ENCODE measurements at places on chromosomes 16 and 17.

- no peak for DNase-seq
These were observed 23.1 kb downstream of the CDC42EP4 start for GRCh38 chr17:73288534-73289302.

DNA sequence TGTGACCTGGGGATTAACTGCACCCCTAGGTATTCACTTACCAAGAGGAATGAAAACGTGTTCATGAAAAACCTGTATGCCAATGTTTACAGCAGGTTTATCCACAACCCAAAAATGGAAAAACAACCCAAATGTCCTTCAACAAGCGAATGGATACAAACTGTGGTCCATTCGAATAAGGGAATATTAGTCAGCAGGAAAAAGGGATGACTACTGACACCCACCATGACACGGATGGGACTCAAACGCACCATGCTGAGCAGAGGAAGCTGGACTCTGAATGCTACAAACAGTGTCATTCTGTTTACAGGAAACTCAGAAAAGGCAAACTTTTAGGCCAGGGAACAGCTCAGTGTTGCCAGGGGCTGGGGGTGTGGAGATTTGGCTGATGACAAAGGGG, 4.9 kb downstream of the SLC38A10 start:
- no peak for DNase-seq

GRCh38 chr16:79932572-79932971, 332.0 kb upstream of the MAF start:
- no peak for DNase-seq

GRCh38 chr16:55323637-55324271, at the start of gene IRX6:
Gene IRX6 (plus strand): TSS chr16:55324203. CDS start chr16:55325092, 889 bp downstream.
- DNase-seq = no peak

DNA sequence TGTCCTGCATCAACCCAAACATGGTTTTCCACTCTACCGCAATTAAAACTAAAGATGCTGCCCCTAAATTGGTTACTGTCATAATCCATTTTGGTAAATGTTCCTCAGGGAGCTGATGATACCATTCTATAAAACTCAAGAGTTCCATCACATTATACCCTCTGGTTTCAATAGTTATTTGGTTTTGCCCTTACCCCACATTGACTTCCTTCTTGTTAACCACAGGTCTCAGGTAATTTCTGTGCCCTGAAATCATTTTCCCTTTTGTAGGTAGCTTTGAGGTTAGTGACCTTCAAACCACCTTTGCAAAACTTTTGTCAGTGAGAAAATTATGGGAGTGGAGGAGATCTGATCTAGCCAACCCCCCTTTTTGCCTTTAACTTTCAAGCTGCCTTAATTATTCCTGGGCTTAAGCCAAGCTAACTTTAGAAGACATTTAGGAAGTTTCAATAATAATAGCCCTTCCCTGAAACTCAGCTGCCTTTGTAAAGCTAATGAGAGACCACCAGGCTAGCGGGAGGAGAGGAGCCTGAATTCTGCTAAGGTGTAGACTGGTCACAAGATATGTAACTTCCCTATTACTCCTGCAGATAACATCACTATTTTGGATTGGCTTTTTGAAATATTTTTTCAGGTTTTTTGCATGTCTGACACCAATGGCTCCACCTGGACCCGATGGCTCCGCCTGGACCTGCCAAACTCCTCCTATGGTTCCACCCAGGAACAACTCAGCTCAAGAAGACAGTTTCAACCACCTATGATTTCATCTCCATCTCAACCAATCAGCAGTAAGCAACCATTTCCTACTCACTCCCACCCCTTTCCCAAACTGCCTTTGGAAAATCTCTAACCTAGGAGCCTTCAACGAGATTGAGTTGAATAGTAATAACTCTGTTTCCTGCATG, 224.9 kb downstream of the HS3ST3B1 start:
- DNase-seq = no peak

DNA sequence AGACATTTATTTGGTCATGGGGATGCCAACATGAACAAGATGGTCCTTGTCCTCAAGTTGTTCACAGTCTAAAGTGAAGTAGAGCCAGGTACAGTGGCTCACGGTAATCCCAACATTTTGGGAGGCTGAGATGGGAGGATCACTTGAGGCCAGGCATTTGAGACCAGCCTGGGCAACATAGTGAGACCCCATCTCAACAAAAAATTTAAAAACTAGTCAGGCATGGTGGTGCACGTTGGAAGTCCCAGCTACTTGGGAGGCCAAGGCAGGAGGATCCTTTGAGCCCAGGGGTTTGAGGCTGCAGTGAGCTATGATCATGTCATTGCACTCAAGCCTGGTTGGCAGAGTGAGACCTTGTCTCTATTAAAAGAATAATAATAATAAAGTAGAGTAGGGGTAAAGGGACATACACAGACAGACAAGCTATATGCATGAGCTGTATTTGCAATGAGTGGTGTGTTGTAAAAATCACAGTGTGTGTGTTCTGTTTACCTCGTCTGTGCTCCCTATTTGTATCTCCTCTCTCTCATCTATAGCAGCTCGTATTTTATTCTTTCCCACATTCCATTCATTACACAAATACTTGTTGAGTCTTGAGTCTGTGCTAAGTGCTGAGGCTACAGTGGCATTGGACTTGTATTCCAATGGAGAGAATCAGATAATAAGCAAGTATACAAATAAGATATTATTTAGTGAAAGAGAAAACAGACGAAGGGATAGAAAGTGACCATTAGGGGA, 73.9 kb upstream of the DHX40 start:
- no peak for DNase-seq

DNA sequence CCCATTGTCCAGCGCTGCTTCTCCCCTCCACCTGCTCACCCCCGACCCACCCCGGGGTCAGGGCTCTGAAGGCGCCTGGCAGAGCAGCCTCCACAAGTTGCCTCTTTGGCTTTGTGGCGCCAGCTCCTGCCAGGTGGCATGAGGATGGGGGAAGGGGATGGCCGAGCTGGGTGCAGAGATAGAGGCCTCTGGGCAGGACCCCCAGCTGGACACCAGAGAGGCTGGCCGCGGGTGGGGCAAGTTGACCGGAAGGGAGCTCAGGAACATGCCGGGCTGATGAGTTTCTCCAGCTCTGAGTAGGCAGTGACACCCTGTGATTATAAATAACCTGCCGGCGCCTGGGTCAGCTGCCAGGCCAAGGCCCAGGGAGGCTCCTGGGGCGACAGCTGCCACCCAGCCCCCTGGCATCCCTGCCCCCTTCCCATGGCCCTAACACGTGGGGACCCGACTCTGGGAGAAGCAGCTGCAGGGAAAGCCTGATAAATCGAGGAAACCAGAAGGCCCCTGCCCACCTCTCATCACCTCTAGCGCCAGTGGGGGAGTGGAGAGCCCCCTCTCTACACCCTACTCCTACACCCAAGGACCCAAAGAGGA, 729 bp downstream of the P2RX5 start:
- no peak for DNase-seq

GRCh38 chr17:8847891-8848290, 19.6 kb downstream of the PIK3R6 start:
- DNase-seq = no peak

DNA sequence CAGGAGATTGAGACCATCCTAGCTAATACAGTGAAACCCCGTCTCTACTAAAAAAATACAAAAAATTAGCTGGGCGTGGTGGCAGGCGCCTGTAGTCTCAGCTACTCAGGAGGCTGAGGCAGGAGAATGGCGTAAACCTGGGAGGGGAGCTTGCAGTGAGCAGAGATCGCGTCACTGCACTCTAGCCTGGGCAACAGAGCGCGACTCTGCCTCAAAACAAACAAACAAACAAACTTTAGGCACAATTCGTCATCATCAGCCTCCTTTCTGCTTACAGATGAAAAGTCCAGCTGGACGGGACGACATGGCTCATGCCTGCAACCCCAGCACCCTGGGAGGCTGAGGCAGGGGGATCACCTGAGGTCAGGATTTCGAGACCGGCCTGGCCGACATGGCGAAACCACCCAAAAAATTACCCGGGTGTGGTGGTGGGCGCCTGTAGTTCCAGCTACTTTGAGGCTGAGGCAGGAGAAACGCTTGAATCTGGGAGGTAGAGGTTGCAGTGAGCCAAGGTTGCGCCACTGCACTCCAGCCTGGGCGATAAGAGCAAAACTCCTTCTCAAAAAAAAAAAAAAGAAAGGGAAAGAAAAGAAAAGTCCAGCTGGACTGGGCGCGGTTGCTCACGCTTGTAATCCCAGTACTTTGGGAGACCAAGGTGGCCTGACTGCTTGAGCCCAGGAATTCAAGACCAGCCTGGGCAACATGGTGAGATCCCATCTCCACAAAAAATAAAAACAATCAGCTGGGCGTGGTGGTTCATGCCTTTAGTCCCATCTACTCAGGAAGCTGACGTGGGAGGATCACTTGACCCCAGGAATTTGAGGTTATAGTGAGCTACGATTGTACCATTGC, 1.5 kb upstream of the SPIRE2 start:
- DNase-seq = no peak

GRCh38 chr16:69048328-69049120, 56.9 kb upstream of the HAS3 start:
- DNase-seq = no peak

DNA sequence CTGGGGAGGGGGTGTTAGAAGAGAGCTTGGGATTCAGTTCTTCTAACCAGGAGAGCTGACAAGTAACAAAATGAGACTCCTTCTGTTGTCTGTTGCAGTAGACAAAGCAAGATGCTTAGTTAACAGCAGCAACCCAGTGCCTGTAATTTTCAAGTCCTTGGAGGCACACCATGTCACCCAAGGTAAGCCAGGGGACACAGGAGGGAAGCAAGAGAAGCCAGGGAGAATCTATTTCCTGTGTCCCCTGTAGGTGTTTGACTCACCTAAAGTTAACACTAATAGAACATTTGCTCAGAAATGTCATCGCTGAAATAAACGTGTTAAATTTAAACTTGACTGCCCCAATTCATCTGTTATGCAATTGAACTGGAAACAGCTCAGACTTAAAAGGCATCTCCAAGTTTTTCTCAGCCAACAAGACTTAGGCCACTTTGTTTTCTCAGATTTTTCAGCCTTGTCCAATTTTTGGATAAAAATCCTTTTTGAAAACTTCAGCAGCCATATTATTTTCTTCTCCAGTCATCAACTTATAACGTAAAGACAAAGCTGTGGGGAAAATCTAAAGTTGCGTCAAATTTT, 257.6 kb downstream of the CDH13 start:
- DNase-seq = no peak

DNA sequence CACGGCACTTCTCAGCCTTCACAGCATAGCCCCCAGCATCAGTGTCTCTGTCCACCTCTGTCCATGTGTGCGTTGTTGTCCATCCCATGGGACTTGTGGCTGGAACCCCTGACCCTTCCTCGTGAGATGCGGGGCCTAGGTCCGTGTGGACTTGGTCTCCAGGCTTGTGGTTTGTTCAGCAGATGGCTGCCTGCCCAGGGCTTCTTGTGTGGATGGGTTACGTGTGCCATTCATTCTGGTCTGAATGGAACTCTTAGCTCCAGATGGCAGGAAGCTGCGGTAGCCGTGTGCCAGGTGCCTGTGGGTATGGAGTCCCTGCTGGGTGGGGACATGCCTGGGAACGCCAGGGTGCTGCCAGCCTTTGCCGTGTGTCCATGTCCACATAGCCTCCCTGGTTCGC, 31.7 kb upstream of the NUDT16L1 start:
- no peak for DNase-seq

DNA sequence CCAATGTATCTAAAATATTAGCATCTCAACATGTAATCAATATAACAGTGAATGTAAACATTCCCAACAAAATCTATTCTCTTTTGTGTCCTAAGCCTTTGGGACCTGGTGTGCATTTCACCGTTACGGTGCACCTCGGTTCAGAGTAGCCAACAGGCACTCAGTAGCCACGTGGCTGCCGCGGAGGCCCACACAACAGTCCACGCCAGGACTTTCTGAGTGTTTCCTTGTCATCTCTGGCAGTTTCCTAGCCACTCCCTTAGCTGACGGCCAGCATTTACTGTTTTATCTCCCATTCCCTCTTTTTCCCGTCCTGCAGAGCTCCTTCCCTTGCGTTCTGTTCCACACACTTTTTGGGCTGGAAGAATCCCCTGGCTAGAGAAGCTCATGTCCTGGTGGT, 36.3 kb downstream of the VAC14 start:
- no peak for DNase-seq

- no peak for DNase-seq
These were observed 505.8 kb upstream of the HSBP1 start for GRCh38 chr16:83301971-83302370.

GRCh38 chr17:44197980-44198720, 1.5 kb downstream of the ATXN7L3 start:
- DNase-seq = no peak
